ENCODE measurements at places on chromosomes 12 and 14.
A peak's percentile ranks its signal among the peaks of the same experiment; 100 is the strongest.

- DNase-seq, result no peak
These were observed 6.1 kb downstream of the KRT3 start for GRCh38 chr12:52789637-52790426.

- DNase-seq, result peak; percentile 28
These were observed 1.3 kb downstream of the AHSA1 start for GRCh38 chr14:77459072-77459723.

GRCh38 chr14:72104011-72104613, 171.9 kb downstream of the RGS6 start:
- DNase-seq, result no peak

GRCh38 chr12:47311010-47311409, 231.3 kb upstream of the AMIGO2 start:
- DNase-seq, result no peak

- no peak for DNase-seq
These were observed 91.9 kb downstream of the ARMH4 start for GRCh38 chr14:58060077-58060476.

- no peak for DNase-seq
These were observed 533.9 kb upstream of the LRFN5 start for GRCh38 chr14:41072776-41073175.

DNA sequence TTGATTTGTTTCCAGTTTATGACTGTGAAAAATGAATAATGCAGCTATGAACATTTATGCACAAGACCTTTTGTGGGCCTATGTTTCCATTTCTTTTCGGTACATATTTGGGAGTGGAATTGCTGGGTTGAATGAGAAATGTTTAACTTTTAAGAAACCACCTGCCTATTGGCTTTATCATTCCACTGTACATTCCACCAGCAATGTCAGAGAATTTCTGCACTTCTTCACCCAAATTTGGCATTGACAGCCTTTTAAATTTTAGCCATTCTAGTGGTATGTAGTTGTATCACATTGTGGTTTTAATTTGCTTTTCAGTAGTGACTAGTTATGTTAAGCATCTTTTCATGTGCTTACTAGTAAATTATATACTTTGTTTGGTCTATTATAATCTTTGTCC, 317.0 kb upstream of the TMTC1 start:
- DNase-seq, result no peak

- DNase-seq, result no peak
These were observed 76.7 kb downstream of the MON2 start for GRCh38 chr12:62543324-62543723.

DNA sequence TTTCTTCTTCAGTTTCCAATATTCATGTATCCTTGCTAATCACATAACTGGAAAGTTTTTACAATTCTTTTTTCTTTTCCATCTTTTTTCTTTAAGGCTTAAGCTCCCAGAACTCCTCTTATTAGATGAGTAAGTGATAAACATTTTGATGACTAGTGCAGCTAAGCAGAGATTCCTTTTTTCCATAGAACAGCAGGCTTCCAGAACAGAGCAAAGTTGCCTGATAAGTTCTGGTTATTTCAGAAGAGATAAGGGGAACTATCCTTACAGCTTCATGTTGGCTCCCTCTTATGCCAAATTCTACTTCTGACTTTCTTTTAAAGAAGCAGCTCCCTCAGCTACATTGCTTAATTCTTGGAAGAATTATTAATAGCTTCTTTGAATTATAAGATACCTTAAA, 194.7 kb upstream of the FAR2 start:
- DNase-seq, result no peak

- DNase-seq, result no peak
These were observed 60.9 kb downstream of the PLXNC1 start for GRCh38 chr12:94209240-94209639.

GRCh38 chr12:119446459-119446858, 111.9 kb downstream of the CCDC60 start:
- DNase-seq, result no peak

DNA sequence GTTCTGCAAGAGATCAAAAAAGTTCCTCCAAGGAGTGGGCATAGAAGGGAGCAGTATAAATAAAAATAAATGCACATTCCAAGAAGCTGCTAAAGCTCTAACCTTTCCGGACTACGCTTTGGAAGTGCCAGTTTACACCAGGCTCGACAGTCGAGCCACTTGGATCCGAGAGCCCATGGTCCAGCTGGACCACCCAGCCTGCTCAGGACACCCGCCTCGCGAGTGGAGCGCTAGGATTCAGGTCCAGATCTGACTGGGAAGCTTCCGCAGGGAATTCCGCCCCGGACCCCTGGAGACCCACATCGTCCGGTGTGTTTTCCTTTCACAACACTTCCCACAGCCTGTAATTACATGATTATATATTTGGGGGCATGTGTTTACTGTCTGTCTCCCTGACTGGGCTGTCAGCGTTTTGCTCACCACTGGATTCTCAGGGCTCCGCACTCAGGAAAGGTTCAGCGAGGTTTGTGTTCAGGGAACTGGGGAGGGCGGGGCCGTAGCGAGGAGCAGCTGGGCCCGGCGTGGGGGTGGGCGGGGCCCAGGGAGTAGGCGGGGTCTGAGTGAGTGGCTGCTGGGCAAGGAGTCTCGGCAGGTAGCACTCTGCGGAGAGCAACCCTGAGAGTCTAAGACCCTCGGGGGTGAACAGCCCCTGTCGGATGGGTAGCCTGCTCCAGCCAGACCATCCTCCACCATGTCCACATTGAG, 52.3 kb upstream of the TMEM263 start:
- DNase-seq, result no peak

GRCh38 chr12:76085520-76085868, 1.0 kb upstream of the NAP1L1 start:
- no peak for DNase-seq

All from iPS DF 19.7 (cell line).